ENCODE measurements at places on chromosomes 7 and 10. TPM values are rescaled to one million over a fixed set of nuclear protein-coding genes. Genes with fewer than 3 reads are reported as not detected.

PAPSS2 gene
- 19.0 TPM for total RNA-seq

VWDE gene
- total RNA-seq: 1.5 TPM

ADCYAP1R1 gene
- not detected for total RNA-seq

THNSL1 gene
- total RNA-seq: 2.5 TPM

UPK3B gene
- total RNA-seq: 3.9 TPM

CPA1 gene
- not detected for total RNA-seq

GTF2IRD1 gene
- 16.1 TPM for total RNA-seq

LIPF gene
- total RNA-seq: not detected

Data from A375 (cell line).